ENCODE measurements at places on chromosomes 5 and 9.

DNA sequence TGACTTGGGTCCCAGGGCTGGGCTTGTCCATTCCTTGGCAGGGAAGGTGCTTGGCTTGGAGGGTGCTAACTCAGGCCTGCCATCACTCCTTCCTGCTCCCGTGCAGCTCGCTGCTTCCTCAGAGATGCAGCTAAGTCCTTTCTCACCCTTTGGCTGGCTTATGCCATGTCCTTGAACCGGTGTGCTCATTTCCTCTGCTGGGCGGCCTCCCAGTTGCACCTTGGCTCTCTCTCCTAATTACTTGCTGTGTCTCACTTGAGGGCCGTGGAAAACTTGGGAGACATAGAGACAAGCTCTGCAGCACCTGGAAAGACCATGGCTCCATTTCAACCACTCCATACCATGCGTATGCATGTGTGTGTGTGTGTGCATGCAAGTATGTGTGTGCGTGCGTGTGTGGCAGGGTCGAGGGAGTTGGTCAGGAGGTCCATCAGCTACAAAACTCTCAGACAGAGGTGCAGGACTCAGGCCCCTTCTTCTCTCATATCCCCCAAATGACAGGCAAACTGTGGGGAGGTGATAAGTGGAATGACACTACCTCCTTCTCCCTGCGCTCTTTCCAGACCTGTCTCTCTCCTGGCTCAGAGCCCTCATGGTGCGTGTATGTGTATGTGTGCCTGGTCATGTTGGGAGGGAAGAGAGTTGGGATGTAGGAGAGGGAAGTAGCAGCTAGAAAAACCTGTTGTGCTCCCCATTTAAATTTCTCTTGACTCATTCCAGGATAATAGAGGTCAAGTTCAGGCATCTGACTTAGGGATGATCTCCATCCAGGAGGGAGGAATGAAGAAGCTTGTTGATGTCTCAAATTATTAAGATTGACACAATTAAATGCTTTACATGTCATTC is 17.6 kb upstream of the MTMR12 start:
- no peaks in the 10 kb centered on the region for H3K27me3 ChIP-seq
- no peak overlapping the region for H3K27ac ChIP-seq
- H3K36me3 ChIP-seq = no peaks in the 10 kb centered on the region
- no peak for DNase-seq

DNA sequence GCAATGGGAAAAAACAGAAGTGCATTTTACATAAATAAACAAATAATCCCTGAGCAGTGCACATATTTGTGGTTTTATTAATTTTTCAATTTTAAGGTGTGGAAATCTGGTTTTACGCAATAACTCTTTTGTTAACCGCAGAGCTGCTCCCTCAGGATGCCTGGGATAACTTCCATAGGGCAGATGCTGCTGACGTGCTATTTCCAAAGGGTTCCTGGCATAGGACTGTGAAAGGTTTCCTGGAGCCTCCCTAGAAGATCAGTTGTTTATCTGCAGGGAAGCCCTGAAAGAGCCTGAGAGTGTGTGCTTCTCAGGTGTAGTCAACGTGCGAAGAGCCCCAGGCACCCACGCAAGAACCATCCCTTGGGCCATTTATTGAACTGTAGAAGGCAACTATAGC is 443.5 kb downstream of the PLK2 start:
- H3K4me3 ChIP-seq = no peak overlapping the region
- H3K27me3 ChIP-seq = no peaks in the 10 kb centered on the region
- H3K36me3 ChIP-seq = no peaks in the 10 kb centered on the region
- no peak overlapping the region for H3K27ac ChIP-seq
- no peaks in the 10 kb centered on the region for H3K4me1 ChIP-seq
- no peak for DNase-seq

DNA sequence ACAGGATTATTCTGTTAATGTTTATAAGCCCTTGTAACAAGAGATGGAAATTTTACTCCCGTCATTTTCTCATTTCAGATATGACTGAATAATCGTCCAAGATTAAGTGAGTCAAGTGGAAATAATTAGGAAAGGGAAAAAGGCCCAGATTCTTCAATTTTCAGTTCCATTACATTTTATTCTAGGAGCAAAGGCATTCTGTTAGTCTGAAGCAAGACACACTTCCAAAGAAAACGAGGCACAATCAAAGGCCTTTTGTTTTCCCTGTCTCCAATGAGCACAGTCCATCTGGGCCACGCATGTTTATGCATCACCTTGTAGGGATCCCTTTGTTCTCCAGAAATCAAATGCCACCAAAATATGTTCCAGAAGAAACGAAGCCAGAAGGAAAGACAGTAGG is 382.9 kb upstream of the RFX3 start:
- no peak for DNase-seq
- no peak overlapping the region for H3K4me3 ChIP-seq
- no peak overlapping the region for H3K27ac ChIP-seq

GRCh38 chr9:133463234-133463863 is 3.6 kb downstream of the CACFD1 start:
- H3K36me3 ChIP-seq = no peaks in the 10 kb centered on the region
- H3K4me1 ChIP-seq = peaks cover 18% of the 10 kb centered on the region
- H3K27ac ChIP-seq = no peak overlapping the region
- no peak overlapping the region for H3K4me3 ChIP-seq
- no peak for DNase-seq

GRCh38 chr5:127428748-127429147 is 88.7 kb upstream of the PRRC1 start:
- no peak overlapping the region for H3K4me3 ChIP-seq
- H3K4me1 ChIP-seq = no peaks in the 10 kb centered on the region
- no peak for DNase-seq
- no peaks in the 10 kb centered on the region for H3K36me3 ChIP-seq

DNA sequence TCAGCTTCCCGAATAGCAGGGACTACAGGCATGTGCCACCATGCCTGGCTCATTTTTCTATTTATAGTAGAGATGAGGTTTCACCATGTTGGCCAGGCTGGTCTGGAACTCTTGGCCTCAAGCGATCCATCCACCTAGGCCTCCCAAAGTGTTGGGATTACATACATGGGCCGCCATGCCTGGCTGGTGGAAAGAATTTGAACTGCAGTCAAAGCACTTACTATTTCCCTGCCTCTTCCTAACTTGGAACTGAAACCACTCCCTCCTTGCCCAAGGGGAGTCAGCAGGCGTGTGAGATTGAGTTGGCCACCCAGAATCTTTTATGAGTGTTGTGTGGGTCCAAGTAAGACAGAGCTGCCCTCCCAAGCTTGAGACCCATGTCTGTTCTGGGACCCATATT is 86.1 kb upstream of the PTPN3 start:
- no peaks in the 10 kb centered on the region for H3K36me3 ChIP-seq
- no peak overlapping the region for H3K27ac ChIP-seq
- H3K4me3 ChIP-seq = no peak overlapping the region
- no peak for DNase-seq

DNA sequence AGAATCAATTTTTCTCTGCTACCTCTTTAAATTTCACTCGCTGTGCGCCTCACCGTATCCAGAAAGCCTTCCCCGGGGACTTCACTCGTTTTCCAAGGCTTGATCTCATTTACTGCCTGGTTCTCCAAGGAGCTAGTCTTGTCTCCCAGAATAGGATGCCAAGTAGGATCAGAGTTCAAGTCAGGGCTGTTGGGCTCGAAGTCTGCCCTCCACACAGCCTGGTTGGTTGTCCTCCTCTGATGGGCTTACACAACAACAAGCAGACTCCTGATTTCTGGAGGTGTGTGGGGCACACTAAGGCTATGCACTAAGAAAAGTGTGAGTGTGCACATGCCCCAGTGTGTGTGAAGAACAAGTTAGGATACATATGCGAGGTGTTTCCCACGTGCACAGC is 14.0 kb upstream of the TNIP1 start:
- H3K36me3 ChIP-seq = peaks cover 3% of the 10 kb centered on the region
- DNase-seq = no peak
- peak overlapping the region; percentile 48 for H3K27ac ChIP-seq
- H3K4me1 ChIP-seq = peaks cover 63% of the 10 kb centered on the region
- no peaks in the 10 kb centered on the region for H3K27me3 ChIP-seq

Measured in CD4-positive, alpha-beta T cell (primary cell).